Right atrium auricular region (tissue), 2 donors: ENCODE measurements at places on chromosomes 2 and 18. TPM values are rescaled to one million over a fixed set of nuclear protein-coding genes. Genes with fewer than 3 reads are reported as not detected.
A peak's percentile ranks its signal among the peaks of the same experiment; 100 is the strongest.

DNA sequence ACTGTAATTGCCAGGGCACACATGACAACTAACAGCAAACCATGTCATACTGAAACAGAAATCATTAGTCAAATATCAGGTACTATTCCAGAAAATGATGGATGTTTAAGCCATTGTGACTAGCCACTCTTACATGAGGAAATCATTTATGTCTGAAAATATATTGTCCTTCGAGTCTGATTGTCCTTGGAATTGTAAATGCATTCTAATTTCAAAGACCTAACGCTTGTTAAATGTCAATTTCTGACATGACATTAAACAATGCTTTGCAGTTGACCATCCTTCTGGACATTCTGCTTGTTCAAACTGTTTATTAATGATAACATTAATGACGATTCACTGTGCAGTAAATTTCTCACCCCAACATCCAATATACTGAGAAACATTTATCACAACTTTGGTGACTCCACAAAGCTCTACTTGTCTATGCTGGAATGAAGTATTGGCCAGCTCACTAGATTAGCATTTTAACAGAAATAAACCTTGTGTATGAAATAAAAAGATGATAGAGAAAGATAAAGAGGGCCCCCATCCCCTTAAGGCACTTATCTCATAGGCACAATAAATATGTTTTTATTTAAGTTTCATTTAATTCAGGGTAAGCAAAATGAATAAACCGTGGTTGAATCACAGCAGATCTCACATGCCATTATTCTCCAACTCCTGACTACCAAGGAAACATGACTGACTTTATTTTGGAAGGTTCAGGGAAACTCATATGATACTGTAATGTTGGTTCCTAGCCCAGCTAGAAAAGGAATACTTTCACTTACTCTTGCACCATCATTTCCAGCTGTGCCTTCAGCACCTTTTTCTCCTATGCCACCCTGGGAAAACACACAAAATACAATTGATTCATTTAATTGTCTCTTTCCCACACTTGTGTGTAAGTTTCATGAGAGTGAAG, 82.3 kb downstream of the COL3A1 start:
- no peak overlapping the region for H3K27ac ChIP-seq
- no peaks in the 10 kb centered on the region for H3K4me1 ChIP-seq
- peaks cover 18% of the 10 kb centered on the region for H3K36me3 ChIP-seq
- H3K27me3 ChIP-seq, result no peaks in the 10 kb centered on the region

GRCh38 chr18:45441110-45441847, 174.0 kb upstream of the SLC14A2 start:
- H3K27ac ChIP-seq, result no peak overlapping the region
- H3K4me3 ChIP-seq, result no peak overlapping the region
- no peaks in the 10 kb centered on the region for H3K36me3 ChIP-seq
- no peaks in the 10 kb centered on the region for H3K4me1 ChIP-seq
- no peaks in the 10 kb centered on the region for H3K27me3 ChIP-seq
- no peak for DNase-seq

DNA sequence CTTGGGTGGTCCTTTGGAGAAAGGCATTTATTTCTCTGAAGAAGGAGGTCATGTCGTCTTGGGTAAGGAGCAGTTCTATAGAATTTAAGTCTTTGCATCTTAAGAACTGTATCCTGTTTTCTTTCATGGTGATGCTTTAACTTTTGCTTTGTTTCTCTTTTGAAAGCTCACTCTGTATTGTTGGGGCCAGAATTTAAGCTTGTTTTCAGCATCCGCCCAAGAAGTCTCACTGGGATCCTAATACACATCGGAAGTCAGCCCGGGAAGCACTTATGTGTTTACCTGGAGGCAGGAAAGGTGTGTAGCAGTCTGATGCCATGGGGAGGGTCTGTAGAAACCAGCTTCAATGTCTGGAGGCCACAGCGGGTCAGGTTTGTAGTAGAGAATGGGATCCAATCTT, 64.7 kb upstream of the TTC39C start:
- no peak overlapping the region for H3K27ac ChIP-seq
- no peaks in the 10 kb centered on the region for H3K4me1 ChIP-seq
- no peak for DNase-seq
- H3K36me3 ChIP-seq, result no peaks in the 10 kb centered on the region
- H3K4me3 ChIP-seq, result no peak overlapping the region

GRCh38 chr2:85680707-85681371, 12.8 kb upstream of the SFTPB start:
- H3K27ac ChIP-seq, result peak overlapping the region; percentile 26
- H3K27me3 ChIP-seq, result no peaks in the 10 kb centered on the region
- no peak overlapping the region for H3K4me3 ChIP-seq
- no peaks in the 10 kb centered on the region for H3K4me1 ChIP-seq
- no peak for DNase-seq

GRCh38 chr2:180625006-180625844, 355.2 kb upstream of the UBE2E3 start:
- no peaks in the 10 kb centered on the region for H3K27me3 ChIP-seq
- no peak overlapping the region for H3K4me3 ChIP-seq
- H3K4me1 ChIP-seq, result no peaks in the 10 kb centered on the region
- DNase-seq, result no peak
- no peak overlapping the region for H3K27ac ChIP-seq

The HOXD12 gene
- not detected for total RNA-seq

- H3K36me3 ChIP-seq, result no peaks in the 10 kb centered on the region
- H3K4me1 ChIP-seq, result no peaks in the 10 kb centered on the region
- H3K27ac ChIP-seq, result no peak overlapping the region
- H3K27me3 ChIP-seq, result no peaks in the 10 kb centered on the region
Observed at GRCh38 chr2:11855064-11855760, 108.8 kb downstream of the LPIN1 start.

- DNase-seq, result no peak
- H3K36me3 ChIP-seq, result no peaks in the 10 kb centered on the region
- H3K27me3 ChIP-seq, result no peaks in the 10 kb centered on the region
Observed at GRCh38 chr2:179440642-179441251, 176.1 kb upstream of the SESTD1 start.

GRCh38 chr2:146981921-146982320, 862.9 kb upstream of the ACVR2A start:
- H3K36me3 ChIP-seq, result no peaks in the 10 kb centered on the region
- no peak for DNase-seq
- H3K4me3 ChIP-seq, result no peak overlapping the region
- H3K27me3 ChIP-seq, result no peaks in the 10 kb centered on the region

DNA sequence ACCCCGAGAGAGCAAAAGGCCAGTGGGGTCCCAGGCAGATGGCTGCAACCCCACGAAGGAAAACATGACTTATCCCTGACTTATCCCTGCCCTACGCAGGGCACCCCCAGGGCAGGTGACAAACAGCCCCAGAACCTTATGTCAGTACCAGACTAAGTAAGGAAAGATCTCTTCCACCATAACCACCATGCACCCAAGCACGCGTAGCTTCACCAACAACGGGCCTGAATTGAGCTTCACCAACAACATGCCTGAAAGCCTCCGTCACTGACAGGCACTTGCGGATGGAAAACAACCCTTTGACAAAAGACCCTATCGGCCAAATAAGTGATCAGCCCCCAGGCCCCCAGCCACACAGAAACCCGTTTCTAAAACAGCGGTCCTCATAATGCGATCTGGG, 34.1 kb downstream of the HDAC4 start:
- no peak overlapping the region for H3K27ac ChIP-seq
- H3K4me1 ChIP-seq, result no peaks in the 10 kb centered on the region
- no peaks in the 10 kb centered on the region for H3K27me3 ChIP-seq
- no peak for DNase-seq
- peaks cover 3% of the 10 kb centered on the region for H3K36me3 ChIP-seq
